Activated CD4-positive, alpha-beta T cell treated with anti-CD3 and anti-CD28 coated beads, Interleukin-2, amount 10 ng/mL, durations not matched to agents 7 days and 5 days (primary cell): ENCODE measurements at places on chromosomes 16 and 17.

- DNase-seq, result no peak
Observed at GRCh38 chr17:47199627-47200324, 9.4 kb upstream of the MYL4 start.

GRCh38 chr17:44269535-44270240 is 1.8 kb upstream of the SLC4A1 start:
- no peak for DNase-seq

GRCh38 chr17:4893272-4893671 is 6.1 kb upstream of the C17orf107 start:
- DNase-seq, result no peak

DNA sequence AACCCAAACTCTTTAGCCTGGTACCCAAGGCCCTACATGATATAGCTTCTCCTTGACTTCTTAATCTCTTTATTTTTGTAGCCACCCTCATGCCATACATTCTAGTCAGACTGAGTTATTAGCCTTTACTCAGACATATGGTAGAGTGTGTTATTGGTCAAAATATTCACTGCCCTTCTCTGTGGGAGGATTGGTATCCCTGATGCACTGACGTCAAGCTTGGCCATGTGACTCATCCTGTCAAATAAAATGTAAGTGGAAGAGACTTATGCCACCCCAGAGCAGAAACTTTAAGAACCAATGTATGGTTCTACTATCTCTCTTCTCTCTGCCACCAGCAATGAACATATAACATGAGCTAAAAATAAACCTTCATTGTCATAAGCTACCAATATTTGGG is 12.2 kb upstream of the BEAN1 start:
- no peak for DNase-seq

DNA sequence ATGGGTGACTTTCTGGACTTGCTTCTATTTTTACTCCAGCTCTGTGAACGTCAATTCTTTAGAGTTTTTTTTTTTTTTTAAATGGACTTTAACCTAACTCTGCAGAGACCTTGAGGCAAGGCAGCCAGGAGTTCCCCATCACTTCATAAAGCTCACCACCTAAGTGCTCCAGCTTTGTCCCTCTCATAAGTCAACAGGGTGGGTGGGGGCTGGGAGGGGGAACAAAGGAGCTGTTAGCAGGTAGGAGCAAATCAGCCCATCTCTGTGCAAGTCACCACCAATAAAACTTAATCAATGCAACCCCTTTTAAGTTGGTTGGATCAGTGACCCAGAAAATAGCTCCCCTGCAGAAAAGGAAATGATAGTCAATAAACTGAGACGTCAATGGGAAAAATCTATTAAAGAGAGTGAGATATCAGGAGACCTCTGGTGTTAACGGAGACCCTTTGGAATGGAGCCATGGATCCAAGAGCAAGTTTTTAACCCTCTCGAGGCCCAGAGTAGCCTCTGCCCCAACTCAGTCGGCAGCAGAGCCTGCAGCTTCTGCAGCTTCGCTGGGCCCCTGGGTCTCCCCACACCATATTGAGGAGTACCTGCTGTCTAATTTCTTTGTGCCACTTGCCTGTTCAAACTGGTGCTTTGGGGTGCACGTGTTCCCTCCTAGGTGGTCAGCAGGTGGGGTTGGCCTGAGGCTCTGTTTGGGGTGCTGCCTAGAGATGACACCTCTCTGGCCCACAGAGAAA is 27.6 kb upstream of the ETV4 start:
- DNase-seq, result no peak
